ENCODE measurements at places on chromosomes 7 and 10.

- DNase-seq, result no peak
Measured at GRCh38 chr10:114313866-114314265, 74.8 kb downstream of the VWA2 start.

DNA sequence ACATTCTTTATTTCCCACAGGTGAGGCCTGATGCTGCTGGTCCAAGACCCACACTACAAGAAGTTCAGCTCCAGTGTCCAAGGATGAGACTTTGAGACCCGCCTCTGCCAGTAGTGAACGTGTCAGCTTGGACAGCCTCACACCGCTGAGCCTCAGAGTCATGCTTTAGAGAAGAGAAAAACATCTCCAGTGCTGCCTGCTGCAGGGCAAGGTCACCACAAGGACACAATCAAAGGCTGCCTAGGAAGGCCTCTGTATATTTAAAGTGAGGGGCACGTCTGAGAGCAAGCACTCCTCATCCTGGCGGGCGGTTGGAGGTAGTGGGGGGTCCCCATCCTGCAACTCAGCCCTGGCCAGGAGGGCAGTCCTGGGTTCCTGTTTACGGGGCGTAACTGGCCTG, 19.3 kb downstream of the FGFR2 start:
- no peak for DNase-seq

- no peak for DNase-seq
Measured at GRCh38 chr7:29154076-29154475, 7.7 kb upstream of the CPVL start.

DNA sequence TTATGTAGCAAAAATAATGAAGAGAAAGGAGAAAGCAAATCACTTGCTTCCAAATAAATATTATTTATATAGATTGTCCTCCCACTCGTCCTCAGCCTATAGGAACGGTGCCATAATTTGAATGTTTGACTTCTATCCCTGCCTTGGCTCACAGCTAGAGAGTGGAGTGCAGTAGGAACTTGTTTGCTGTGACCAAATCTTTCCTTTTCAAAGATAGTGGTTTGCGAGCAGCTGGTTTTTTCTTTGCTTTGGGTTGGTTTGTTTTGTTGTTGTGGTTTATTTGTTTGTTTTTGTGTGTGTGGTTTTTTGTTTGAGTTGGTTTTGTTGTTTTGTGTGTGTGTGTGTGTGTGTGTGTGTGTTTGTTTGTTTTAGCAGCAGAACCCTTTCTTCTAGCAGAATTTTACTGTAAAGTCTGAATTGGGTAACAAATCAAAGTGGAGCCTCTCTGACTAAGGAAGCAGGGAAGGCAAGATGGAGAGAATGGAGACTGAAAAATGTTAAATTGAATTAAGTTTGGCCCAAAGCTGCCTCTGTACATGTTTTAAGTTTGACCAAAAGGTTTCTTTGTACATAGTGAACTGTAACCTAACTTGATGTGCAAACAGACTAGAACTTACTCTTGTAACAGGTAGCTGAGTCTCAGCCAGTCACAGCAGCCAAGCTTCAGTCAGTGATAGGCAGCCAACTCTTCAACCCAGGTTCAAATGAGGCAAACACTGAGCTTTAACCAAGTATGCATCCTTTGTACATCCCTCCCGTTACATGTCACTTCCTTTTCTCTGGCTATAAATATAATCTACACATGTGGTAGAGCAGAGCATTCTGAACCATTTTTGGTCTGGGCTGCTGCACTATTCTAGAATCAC, 149.5 kb upstream of the LRGUK start:
- DNase-seq, result no peak

- no peak for DNase-seq
Measured at GRCh38 chr10:11013836-11014235, 3.8 kb upstream of the CELF2 start.

Data from stimulated activated CD4-positive, alpha-beta T cell treated with anti-CD3 and anti-CD28 coated beads, Interleukin-12 subunit alpha, Interleukin-12 subunit beta, amount 100 ng/mL, for 48 hours (primary cell).